Stimulated activated CD4-positive, alpha-beta T cell treated with anti-CD3 and anti-CD28 coated beads, Interleukin-1b, Interleukin-23, amount 100 ng/mL, for 24 hours (primary cell): ENCODE measurements at places on chromosomes 16 and 17.

GRCh38 chr17:56601591-56601990, 8.1 kb downstream of the NOG start:
- DNase-seq, result no peak

- DNase-seq, result no peak
Measured at GRCh38 chr17:3157218-3157617, 29.9 kb upstream of the OR1G1 start.

DNA sequence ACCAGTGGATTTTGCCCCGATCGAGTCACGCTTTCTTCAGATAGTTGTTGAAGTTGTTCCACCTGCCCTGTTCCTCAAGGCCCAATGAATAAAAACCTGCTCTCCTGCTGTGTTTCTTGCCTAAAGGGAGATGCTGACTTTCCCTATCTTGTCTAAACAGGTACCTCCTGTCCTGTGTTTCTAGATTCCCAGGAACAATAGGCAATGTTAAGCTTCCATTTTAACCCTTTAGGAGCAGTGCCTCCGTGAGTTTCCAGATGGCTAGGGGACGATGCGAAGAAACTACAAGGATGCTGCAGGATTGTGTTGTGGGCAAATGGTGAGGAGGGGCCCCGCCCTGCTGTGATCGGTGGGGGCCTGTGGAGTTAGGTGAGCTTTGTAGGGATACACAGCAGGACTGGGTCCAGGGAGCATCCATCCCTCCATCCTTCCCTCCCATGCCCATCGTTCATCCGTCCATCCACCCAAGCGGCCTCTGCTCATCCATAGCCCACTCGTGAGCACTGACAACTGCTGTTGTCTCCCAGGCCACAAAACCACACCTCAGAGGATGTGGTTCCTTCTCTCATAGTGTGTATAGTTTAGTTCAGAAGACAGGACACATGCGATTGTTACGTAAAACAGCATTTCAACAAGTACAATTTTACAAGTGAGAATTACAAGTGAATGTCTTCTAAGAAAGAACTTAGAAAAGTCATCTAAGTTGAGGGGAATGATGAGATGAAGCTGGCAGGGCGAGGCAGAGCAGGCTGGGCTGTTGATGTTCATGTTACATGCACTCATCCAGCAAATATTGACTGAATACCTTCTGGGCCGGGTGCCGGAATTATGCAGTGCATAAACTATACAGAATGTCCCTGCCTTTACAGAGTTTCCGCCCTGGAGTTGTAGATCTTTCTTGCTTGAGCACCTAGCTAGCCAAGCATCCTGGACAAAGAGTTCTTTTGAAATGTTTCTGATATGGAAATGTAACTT, 5.2 kb downstream of the ARSG start:
- DNase-seq, result no peak

GRCh38 chr17:50675627-50676026, 32.1 kb downstream of the ANKRD40 start:
- no peak for DNase-seq

DNA sequence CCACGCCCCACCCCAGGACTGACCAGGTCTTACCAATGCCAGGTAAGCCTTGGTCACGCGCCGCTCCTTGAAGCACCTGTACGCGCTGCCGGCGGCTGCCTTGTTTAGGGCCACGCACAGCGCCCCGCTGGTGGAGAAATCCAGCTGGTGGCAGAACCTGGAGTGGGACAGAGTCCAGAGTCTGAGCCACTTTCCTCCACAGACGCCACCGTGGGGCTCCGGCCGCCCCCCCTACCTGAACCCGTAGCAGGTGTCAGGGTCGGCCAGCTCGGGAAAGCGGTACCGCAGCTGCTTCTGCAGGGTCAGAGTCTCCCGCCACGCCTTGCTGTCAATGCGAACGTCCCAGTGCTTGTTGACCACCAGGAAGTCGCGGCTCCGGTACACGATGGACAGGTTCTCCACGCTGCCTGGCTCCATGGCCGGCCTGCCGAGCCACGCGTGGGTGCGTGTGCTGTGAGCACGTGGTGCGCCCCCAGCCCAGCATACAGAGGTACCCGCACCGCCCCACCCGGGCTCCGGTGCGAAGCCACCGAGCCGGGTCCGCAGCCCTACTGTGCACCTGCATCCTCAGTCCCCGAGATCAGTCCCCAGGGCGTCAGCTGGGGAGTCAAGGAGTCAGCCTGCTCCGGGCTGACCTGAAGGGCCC, 737 bp downstream of the RPUSD1 start:
- no peak for DNase-seq

DNA sequence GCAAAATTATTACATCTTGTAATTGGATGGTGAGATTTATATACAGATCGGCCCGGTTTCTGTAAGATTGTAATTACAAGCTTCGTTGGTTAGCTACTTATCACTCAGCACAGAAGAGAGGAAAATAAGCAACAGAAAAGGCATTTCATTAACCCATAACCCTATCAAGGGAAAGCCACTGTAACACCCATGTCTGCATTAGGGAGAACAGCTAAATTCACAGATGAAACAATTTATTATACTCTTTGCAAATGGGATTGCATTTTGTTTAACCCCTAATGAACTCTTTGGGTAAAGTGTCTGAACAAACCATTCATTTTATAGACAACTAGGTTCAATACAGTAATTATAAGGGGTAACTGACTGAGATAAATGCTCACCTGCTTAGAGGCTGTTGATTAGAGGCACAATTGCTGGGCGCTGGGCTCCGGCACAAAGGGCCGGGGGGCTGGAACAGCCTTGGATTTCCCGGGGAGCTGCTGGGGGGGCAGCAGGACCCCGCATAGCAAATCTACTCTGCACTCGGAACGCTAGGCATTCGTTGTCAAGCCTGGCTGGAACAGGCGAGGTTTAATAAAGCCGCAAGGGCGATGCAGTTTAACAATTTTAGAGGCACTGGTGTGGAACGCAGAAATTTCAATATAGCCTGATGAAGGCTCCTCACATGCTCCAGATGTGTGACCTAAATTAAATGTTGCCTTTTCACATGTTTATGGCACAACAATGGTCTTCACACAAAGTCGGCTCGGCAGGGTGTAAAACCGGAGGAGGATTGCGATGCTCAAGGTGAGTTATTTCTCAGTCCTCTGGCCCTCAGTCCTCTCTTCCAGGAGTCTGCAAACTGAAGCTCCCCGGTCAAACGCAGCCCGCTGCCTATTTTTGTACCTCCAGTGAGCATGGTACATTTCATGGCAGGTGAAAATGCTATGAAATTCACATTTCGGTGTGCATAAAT, 134.0 kb upstream of the IRX6 start:
- no peak for DNase-seq

DNA sequence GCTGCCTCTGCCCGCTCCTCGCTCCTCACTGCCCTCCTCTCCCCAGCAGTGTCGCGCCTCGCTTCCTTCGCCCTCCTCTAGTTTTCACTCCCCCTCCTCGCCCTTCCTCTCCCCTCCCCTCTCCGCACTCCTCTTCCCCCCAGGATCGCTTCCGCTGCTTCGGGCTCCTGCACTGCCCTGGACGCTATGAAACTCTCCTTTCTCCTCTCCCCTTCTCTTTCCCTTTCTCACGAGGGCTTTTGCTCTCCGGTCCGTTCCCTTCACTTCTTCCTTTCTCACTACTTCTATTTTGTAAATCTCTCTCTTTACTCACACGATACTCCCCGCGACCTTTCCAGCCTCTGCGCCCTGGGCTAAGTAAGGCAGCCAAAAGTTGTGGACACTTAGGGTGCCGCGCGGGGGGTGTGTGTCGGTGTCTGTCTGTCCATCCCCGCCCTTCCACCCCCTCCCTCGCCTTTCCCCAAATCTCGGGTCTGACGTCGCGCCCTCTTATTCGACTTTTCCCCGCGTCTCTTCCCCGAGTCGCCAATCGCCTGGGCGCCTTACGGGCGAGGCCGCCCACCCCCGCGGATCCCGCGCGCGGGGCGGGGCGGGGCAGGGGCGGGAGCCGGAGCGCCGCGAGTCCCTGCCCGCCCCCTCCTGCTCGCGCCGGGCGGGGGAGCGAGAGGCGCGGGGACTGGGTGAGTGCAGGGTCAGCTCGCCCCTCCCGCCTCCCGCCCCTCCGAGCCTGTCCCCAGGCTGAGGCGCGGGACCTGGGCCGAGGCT, at the start of gene IRX3:
Gene IRX3, minus strand, starts transcription at position 422 of the 765 bp plus-strand sequence. CDS start 737 bp downstream, outside the sequence.
- DNase-seq, result no peak

- DNase-seq, result no peak
Measured at GRCh38 chr16:63617047-63617989, 1504.5 kb downstream of the CDH11 start.

DNA sequence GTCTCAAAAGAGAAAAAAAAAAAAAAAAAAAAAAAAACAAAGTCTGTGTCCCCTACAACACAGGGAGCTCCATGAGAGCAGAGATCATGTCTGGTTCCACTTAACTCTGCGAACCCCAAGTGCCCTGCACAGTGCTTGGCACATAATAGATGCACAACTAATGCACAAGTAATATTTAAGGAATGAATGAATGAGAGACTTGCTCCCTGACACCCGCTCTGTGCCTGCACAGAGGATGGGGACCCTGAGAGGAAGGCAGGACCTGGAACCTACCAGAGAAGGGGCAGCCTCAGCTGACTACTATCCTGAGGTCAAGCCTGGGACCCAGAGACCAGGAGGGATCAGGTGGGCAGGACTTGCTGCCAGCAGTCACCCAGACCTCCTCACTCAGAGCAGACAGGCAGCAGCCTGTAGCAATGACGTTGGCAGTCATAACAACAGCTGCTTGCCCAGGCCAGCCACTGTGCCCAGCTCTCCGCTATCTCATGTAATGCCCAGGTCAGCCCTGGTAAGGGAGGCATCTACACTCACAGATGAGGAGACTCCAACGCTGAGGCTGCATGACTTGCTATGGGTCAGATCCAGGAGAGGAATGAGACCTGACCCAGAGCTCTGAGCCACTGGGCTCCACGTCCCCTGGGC, 2.9 kb downstream of the MYO15A start:
- no peak for DNase-seq

- DNase-seq, result no peak
Measured at GRCh38 chr17:56908001-56908542, 5.8 kb downstream of the TRIM25 start.
